Activated CD4-positive, alpha-beta T cell treated with anti-CD3 and anti-CD28 coated beads, Interleukin-2, amount 10 ng/mL, durations not matched to agents 24 days and 14 days (primary cell): ENCODE measurements at places on chromosomes 1 and 21. TPM values are rescaled to one million over a fixed set of nuclear protein-coding genes. Genes with fewer than 3 reads are reported as not detected.

The FOXO6 gene
- total RNA-seq: not detected in 2 replicates

The SERTAD4 gene
- total RNA-seq: not detected in 2 replicates

The GRIK3 gene
- not detected in 2 replicates for total RNA-seq

The FAAH gene
- total RNA-seq: 4.6 and 6.8 TPM in 2 replicates

The GJA9 gene
- not detected in 2 replicates for total RNA-seq

The PGLYRP3 gene
- not detected in 2 replicates for total RNA-seq

The S100A14 gene
- total RNA-seq: not detected in 2 replicates

The SERBP1 gene
- total RNA-seq: 619 and 630 TPM in 2 replicates

The FMO2 gene
- total RNA-seq: not detected in 2 replicates

The TNFRSF1B gene
- 145 TPM in 2 replicates for total RNA-seq

The TMEM82 gene
- total RNA-seq: not detected in 2 replicates

The SLC6A17 gene
- total RNA-seq: 0.05 TPM in 1 of 2 replicates, not detected in the other

The FBLIM1 gene
- not detected in 2 replicates for total RNA-seq

The IGSF21 gene
- not detected in 2 replicates for total RNA-seq

The FCN3 gene
- not detected in 2 replicates for total RNA-seq

The ELAVL4 gene
- not detected in 2 replicates for total RNA-seq

The C1orf52 gene
- total RNA-seq: 29.8 and 32.3 TPM in 2 replicates

The CNR2 gene
- total RNA-seq: 0.02 TPM in 1 of 2 replicates, not detected in the other

The RHD gene
- total RNA-seq: not detected in 2 replicates

The KRTAP26-1 gene
- total RNA-seq: not detected in 2 replicates

The SERPINC1 gene
- total RNA-seq: not detected in 2 replicates

The SSX2IP gene
- 10.0 and 11.8 TPM in 2 replicates for total RNA-seq

The CFHR1 gene
- total RNA-seq: not detected in 2 replicates

The LCE2B gene
- total RNA-seq: not detected in 2 replicates

The WNT3A gene
- not detected in 2 replicates for total RNA-seq

The ANKRD65 gene
- total RNA-seq: not detected in 2 replicates

The CLK2 gene
- total RNA-seq: 86.2 and 90.6 TPM in 2 replicates

The ARV1 gene
- total RNA-seq: 15.0 and 15.2 TPM in 2 replicates

The PEAR1 gene
- 0.09 and 0.21 TPM in 2 replicates for total RNA-seq

The CLEC20A gene
- not detected in 2 replicates for total RNA-seq

The OPN3 gene
- 11.2 and 11.6 TPM in 2 replicates for total RNA-seq

The FAM72B gene
- 21.6 and 23.0 TPM in 2 replicates for total RNA-seq

The MAST2 gene
- total RNA-seq: 31.4 and 33.1 TPM in 2 replicates

The GJA4 gene
- not detected in 2 replicates for total RNA-seq

The ZFP69B gene
- total RNA-seq: 5.5 and 6.3 TPM in 2 replicates

The TTC22 gene
- 1.6 TPM in 2 replicates for total RNA-seq

The PLA2G2C gene
- 0.28 and 0.40 TPM in 2 replicates for total RNA-seq

The DHRS3 gene
- total RNA-seq: 66.4 and 69.2 TPM in 2 replicates

The PAPPA2 gene
- 0.02 TPM in 1 of 2 replicates, not detected in the other for total RNA-seq

The TNFRSF9 gene
- total RNA-seq: 30.5 and 30.9 TPM in 2 replicates

The S100B gene
- total RNA-seq: not detected in 2 replicates

The PATJ gene
- 5.0 and 5.1 TPM in 2 replicates for total RNA-seq

The EPHA8 gene
- total RNA-seq: not detected in 2 replicates

The NTMT2 gene
- not detected in 2 replicates for total RNA-seq

The OR2L5 gene
- total RNA-seq: not detected in 2 replicates

The LIN28A gene
- not detected in 2 replicates for total RNA-seq

The MSH4 gene
- total RNA-seq: 0.33 and 0.42 TPM in 2 replicates

The GPR137B gene
- 6.6 and 7.7 TPM in 2 replicates for total RNA-seq

The DCDC2B gene
- 0.12 TPM in 1 of 2 replicates, not detected in the other for total RNA-seq

The OVAAL gene
- total RNA-seq: not detected in 2 replicates

The TSTD1 gene
- 41.7 and 49.7 TPM in 2 replicates for total RNA-seq

The RAP1GAP gene
- 0.42 and 0.71 TPM in 2 replicates for total RNA-seq

The MYBPHL gene
- total RNA-seq: not detected in 2 replicates
